ENCODE measurements at places on chromosomes 3 and 15.

GRCh38 chr3:61233746-61234145 is 17.5 kb downstream of the FHIT start:
- DNase-seq, result no peak

DNA sequence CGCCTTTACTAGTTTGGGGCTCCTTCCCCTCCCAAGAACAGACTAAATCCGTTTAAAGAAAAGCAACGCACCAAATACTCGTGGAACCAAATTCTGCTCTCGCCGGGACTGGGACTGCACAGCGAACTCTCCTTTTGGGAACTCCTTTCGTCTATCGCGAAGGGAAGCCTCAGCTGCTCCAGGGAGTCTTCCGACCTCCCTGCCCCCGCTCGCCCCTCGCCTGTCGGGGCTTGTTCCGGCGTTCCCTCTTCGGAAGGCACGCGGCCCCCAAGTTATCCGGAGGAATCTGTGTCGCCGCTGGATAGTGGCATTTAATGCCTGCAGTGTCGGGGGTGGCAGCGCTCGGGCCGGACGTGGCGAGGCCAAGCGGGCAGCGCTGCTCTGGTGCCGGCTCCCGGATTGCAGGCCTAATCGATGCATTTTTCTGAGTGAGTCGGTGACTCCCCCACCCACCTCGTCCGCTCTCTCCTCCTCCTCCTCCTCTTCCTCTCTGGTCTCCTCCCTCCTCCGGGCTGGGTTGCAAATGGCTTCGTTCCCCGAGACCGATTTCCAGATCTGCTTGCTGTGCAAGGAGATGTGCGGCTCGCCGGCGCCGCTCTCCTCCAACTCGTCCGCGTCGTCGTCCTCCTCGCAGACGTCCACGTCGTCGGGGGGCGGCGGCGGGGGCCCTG is at the start of gene TRIM71:
Gene TRIM71, plus strand, starts transcription at position 440 of the 671 bp plus-strand sequence. Its CDS starts 84 bp downstream, at position 524.
- DNase-seq, result no peak

- no peak for DNase-seq
These were observed 56.2 kb downstream of the SPRED1 start for GRCh38 chr15:38308797-38309196.

DNA sequence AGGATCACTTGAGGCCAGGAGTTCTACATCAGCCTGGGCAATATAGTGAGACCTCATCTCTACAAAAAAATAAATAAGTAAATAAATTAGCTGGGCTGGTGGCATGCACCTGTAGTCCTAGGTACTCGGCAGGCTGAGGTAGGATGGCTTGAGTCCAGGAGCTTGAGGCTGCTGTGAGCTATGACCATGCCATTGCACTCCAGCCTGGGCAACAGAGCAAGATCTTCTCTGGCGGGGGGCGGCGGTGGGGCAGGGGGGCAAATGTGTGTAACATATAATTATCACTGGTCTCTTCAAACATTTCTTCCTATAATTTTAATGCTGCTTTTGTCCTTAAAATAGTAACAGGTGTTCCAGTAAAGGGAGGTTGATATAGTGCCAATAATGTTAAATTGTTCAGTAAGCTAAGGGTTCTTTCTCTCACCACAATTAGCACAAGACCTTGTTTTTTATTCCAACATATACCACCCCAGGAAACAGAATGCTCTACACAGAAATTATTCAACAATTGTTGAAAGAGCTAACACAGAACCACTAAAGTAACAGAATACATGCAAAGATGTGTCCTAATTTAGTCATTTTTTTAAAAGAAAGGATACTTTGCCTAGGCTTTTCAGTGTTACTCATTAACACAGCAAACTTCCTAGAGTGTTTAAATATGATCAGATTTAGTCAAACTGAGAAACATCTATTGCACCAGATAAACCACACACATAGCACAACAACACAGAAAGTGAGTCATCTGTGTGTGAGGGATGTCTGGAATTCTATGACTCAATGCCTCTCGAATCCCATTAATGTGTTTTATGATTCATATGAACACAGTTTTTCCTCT is 29.1 kb downstream of the ANKRD28 start:
- no peak for DNase-seq

GRCh38 chr3:177196456-177197040 is 734 bp downstream of the TBL1XR1 start:
- no peak for DNase-seq

- DNase-seq, result no peak
These were observed 156.6 kb downstream of the FHIT start for GRCh38 chr3:61094608-61095007.

Measured in NCI-H2171 (cell line).